ENCODE measurements at places on chromosomes 5 and 9.

DNA sequence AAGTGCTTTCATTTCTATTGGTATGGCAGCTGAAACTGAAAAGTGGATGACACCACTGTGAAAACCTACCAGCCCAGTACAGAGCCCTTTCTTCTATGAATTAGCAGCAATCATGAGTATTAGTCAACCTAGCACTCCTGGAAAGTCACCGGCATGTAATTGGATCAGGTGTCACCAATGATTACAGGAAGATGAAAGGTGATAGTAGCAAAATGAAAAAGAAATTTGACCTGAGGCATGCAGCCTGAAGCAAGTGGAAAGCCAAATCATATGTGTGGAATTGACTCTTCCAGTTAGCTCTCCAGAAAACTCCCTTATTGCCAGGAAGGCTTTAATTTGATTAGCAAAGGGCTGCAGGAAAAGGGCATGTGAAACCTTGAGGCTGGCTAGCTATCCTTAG is 81.2 kb upstream of the NAA35 start:
- no peak for DNase-seq

DNA sequence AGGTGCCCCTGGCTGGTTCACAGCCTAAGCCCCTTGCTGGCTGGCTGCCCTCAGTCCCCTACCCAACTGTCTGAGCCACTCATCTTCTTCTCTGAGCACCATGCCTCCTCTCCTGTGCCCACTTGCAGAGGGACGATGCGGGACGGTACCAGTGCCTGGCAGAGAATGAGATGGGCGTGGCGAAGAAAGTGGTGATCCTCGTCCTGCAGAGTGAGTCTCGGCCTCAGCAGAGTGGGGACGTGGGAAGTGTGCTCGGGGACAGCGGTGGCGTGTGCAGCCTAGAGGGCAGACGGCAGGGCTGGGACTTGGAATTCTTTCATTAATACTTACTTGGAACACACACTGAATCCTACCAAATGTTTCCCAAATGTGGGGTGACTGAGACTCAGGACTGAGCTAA is 34.3 kb upstream of the ASS1 start:
- DNase-seq, result no peak

DNA sequence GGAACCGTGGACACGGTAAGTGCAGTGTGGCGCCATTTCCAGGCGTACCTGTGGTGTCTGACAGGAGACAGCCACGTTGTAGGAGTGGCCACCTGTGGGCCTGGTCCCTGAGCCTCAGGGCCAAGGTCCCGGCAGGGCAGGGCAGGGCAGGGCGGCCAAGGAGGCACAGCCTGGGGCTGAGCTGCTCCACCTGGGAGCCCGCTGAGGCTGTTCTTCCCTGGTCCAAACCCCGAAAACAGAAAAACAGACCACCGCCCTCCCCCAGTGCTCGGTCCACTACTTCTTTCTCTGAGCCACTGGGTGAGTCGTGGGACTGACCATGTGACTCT is 8.6 kb downstream of the PMPCA start:
- DNase-seq, result no peak

DNA sequence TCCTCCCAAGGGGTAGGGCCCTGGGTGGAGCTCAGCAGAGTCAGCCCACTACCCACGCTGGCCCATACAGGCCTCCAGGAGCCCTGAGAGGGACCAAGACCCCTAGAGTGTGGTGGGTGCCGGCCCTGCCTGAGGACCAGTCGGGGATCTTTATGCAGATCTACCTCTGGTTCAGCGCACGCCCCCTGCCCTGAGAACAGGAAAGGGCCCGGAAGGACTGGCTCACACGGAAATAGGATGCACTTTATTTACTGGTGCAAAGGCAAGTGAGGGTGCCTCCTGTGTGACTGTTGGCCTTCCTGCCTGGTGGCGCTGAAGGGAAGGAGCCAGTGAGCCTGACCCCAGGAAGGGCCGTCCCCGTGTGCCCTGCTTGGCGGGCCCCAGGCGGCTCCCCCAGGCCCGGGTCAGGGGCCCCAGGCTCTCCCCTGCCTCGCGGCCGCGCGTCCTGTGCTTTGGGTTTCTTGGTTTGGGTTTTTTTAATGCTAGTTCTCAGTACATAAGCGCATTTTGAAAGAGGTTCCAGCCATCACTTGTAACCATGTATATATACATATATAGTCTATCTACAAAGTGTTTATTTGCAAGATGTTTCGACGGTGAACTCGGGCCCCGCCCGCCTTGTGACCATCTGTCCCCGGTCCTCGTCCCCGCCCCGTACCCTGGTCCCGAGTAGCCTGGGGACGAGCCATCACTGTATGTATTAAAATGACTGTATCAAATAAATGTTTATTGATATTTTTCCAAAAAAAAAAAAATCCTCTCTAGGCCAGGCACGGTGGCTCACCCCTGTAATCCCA is 76.4 kb upstream of the ROR2 start:
- DNase-seq, result no peak

GRCh38 chr9:101618698-101619097 is 23.9 kb upstream of the PPP3R2 start:
- DNase-seq, result no peak

DNA sequence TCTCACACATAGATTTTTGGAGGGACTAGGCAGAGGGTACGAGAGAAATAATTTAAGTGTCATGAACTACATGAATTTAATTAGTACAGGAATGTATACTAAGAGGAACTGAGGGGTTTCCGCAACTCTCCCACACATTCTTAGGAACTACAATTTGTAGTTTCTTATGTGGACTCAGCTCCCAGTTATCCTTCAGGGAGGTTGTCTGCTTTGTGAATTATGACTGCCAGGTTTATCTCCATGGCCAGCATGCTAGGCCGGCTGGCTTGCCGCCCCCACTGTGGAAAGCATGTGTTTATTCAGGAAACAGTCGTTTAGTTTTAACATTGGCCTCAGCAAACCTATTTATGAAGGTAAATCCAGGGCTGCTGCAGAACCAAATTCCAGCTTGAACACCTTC is 415.0 kb downstream of the KCTD16 start:
- no peak for DNase-seq

DNA sequence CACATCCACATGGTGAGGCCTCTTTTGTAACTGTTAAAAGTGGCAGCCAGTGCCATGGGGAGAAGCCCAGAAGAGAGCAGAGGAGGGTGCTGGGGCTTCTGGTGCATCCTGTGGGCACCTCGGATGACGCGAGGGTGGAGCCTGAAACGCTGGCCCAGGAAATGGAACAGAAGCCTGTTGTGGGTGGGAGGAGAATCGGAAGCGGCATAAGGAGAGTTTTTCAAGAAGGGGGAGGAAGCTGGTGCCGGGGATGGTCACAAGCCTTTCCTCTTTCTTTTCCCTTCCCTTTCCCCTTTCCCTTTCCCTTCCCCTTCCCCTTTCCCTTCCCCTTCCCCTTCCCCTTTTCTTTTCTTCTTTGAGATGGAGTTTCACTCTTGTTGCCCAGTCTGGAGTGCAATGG is 12.9 kb downstream of the ANKRD33B start:
- DNase-seq, result no peak
